ENCODE measurements at places on chromosomes 12 and 14.

DNA sequence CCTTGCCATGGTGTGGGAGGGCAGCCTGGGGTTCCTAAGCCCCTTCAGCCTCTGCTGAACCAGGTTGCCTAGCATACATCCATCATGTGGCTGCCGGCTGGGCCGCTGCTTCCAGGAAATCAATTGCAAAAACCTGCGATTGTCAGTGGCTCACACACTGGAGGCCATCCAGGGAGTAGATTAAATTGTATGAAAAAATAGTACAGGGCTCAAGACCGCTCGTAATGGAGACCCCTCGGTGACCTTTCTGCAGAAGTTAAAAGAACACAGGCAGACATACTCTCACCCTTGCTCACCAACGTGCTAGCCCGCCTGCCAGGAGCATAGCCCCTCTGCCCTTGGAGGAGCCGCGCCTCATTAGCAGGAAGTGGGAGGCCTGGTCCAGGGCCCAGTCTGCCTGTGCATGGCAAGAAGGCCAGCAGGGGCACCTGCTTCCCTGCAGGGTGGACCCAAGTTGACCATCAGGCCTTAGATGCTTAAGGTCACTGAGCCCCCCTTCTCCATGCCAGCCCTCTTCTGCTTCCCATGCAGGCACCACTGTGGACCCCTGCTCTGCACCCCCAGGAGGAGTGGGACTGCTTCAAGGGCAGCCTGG, 31.4 kb upstream of the CIPC start:
- DNase-seq, result no peak

- DNase-seq, result no peak
Measured at GRCh38 chr14:75119056-75119455, 7.8 kb downstream of the NEK9 start.

GRCh38 chr12:87382959-87383566, 646.1 kb downstream of the C12orf50 start:
- no peak for DNase-seq

- DNase-seq, result no peak
Measured at GRCh38 chr12:18267427-18268099, 6.2 kb downstream of the PIK3C2G start.

DNA sequence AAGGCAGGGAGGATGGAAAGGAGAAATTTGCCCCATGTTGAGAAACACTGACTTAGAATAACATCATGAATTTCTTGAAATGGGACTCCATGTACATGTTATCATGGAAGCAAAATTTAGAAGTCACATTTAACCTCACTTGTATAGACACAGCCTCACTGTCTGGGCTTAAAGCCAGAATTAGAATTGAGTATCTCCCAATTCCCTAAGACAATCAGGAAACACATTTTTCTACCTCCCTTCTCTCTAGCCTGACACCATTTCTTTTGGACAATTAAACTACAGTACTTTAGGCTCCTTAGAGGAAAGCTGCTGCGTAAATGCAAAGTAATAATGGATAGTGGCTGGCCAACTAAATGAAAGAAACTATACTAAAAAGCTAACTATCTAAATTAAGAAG, 795.5 kb downstream of the C12orf50 start:
- no peak for DNase-seq

GRCh38 chr12:70451528-70451927, 85.4 kb downstream of the KCNMB4 start:
- no peak for DNase-seq

- DNase-seq, result no peak
Measured at GRCh38 chr12:25904442-25904841, 54.0 kb upstream of the RASSF8 start.

DNA sequence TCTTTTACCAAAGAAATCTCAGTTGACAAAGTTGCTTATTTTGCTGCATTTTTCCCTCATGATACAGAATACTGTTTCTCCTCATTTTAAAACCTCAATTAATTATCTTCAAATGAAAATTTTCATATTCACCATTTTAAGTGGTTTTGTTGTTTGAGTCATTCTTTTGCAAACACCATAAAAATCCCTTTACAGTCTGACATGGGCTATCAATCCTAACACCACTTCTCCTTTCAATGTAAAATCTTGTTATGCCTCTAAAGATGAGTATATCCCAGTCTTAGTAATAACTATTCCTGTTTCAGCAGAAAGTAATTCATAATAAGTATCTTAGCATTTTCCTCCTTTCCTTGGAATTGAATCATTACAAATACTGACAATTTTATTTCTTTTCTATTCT, 192.2 kb downstream of the SYT1 start:
- no peak for DNase-seq

DNA sequence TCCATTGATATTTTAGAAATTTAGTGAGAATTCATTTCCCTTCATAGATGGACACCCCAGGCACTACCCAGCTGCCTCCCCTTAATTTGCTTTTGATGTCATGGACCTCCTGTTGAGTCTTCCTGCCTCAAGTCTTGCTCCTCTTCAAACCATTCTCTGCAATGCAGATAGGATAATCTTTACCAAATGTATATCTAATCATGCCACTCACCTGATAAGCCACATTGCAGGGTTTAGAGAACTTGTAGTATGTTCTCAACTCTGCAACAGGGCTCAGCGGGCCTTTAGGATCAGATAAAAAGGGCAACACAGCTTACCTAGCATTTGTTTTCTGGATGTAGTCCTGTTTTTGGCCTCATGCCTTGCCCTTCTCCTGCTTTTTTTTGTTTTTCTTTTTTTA, 234.5 kb downstream of the EMP1 start:
- no peak for DNase-seq

- peak; percentile 96 for DNase-seq
Measured at GRCh38 chr14:90039253-90040010, 22.4 kb upstream of the KCNK13 start.

GRCh38 chr14:22481546-22481945, 107.5 kb downstream of the DAD1 start:
- DNase-seq, result no peak

DNA sequence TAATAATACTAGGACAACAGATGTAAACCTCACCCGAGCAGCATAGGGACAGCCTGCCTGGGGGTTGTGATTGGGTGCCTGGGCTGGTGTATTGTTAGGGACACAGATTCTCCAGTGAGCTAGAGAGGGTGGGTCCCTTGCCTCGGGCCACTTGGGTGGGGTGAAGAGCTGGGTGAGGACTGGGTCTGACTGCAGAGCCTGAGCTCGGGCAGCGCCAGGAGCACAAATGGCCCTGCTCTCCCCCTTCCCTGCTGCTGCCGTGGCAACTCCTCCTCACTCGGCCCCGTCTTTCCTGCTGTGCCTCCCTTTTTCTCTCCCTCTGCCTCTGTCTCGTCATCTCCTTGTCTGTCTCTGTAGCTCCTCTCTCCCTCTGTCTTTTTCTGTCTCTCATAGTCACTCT, 115.4 kb downstream of the GLT1D1 start:
- DNase-seq, result no peak

DNA sequence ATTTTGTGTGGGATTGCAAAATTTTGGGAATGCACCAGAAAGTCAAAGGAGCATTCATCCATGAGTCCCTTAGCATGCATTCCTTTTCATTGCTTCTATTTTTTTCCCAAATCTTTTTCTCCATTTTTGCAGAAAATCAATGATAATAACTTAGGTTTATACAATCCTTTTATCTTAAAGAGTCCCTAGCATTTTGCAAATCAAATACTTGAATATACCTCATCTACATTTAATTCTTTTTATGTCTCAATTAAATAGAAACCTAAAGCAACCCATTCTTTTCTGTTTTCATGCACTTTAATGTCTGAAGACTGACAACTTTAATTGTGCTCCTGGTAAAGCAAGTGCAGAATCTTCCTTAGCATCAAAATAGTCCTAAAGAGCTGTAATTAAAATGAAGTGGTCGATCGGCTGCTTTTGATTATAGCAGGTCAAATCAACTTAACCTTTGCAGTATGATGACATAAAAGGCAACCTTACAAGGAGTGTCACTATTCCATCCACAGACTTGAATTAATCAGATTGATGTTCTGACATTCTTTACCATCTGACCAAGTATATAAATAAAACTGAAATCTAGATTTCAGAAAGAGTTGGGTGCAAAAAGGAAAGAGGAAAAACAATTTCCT, 168.4 kb downstream of the ALG10B start:
- DNase-seq, result no peak

DNA sequence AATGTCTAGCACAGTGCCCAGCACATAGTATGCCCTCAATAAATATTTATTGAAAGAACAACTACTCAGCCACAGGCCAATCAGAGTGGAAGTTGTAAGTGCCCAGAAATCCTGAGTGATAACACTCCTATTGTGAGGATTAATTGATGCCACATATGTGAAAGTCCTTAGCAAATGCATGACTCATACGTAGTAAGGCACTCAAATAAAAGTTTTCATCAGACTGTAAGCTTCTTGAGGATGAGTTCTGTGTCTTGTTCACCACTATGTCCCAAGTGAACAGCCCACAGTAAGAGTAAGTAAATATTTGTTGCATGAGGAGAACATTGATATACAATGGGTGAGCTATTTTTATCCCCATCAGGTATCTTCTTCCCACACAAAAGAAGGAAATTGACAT, 24.7 kb upstream of the ANO6 start:
- DNase-seq, result no peak

DNA sequence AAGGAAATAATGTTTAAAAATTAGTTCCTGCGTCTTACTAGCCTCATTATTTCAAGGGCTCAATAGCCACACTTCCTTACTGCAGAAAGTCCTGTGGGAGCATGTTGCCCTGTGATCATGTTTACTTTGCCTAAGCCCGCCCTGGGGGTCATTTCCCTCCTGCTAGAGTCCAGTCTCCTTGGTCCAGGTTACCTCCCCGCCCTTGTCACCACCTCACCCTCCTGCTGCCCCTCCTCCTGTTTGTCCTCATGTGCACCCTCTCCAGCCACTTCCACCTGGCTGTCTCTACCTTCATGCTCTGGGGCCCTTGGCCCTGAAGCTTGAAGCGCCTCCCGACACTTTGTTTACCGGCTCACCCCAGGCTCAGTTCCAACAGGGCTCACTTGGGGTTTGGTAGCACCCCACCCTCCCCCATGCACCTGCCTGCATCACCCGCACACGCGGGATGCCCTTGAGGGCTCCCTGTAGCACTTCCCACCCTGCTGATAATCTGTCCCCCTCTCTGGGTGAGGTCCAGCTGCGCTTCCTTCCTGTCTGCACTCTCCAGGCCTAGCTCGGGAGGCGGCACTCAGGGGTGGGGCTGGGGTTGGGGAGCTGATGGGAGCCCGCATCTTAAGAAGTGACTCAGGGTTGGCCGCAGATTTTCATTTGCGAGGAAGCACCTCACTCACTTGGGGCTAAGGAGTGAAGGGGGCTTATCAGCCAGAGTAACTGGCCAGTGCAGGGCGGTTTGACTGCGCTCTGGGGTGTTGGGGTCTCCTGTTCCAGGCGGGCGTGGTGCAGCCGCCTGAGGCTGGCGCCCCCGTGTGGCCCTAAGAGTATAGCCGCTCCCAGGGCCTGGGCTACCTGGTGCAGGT, 40.1 kb downstream of the SMIM41 start:
- DNase-seq, result no peak

- DNase-seq, result no peak
Measured at GRCh38 chr12:132286912-132287311, 42.5 kb downstream of the GALNT9 start.

DNA sequence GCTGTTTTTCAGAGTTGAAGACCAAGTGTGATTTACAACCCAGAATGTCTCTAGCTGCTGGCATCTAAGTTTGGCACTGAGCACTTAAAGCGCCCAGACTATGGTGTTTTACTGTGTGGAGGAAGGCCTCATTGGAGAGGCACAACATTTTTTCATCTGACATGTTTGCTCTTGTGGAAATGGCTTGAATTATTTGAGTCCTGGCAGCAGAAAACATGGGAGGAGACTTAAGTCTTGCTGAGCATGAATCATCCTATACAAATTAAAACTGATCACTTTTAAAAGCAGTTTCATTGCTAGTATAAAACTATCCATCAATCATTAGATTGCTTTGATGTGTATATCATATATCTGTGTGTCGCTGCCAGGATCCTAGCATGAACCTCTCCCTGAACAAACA, 85.9 kb upstream of the REP15 start:
- DNase-seq, result no peak

DNA sequence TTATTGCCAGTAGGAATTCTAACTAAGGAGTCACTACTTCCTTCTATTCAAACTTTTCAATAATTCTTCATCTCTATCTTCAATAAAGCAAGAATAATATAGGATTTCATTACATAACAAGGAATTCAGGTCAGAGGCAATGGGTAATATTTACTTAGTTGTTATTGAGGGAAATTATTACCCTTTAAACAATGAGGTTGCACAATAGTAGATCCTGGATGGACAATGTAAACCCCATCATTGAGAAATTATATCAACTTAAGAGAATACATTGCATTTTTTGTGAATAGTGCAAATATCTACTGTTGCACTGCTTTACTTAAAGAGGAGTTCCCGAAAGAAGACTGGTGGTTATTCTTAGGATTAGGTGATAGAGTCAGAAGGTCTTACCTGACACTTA, 43.8 kb downstream of the A2M start:
- no peak for DNase-seq

DNA sequence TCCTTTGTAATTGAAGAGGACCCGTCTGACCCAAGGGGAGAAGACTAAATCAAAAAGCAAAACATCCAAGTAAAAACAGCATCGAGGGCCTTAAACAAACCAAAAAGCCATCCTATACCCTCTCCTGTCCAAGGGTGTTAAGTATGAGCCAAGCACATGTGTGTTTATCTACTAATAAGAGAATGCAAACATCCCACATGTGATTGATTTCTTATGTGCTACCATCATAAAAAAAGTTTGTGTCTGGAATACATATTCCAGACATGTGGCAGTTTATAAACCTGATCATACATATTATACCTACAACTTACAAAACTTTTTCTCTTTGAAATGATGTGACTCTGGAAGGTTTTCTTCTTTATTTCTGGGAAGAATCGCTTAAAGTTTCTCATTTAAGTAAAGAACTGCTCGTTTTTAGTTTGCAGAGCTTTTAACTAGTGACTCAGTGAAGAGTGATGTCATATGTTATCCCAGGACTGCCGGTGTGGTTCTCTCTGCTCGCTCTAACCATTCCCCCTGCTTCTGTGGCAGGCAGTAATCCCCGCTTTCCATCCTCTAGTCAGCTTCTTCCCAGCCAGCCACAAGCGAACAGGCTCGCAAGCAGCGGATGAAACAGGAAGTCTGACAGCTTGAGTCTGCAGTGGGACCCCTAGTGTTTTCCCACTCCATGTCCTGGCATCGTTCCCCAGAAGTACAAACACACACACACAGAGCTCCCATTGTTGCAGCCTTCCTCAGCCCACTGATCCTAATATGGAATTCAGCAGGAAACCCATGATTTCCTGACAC, 431 bp upstream of the RHOJ start:
- peak; percentile 93 for DNase-seq

GRCh38 chr12:51401900-51402299, 10.7 kb upstream of the GALNT6 start:
- no peak for DNase-seq

DNA sequence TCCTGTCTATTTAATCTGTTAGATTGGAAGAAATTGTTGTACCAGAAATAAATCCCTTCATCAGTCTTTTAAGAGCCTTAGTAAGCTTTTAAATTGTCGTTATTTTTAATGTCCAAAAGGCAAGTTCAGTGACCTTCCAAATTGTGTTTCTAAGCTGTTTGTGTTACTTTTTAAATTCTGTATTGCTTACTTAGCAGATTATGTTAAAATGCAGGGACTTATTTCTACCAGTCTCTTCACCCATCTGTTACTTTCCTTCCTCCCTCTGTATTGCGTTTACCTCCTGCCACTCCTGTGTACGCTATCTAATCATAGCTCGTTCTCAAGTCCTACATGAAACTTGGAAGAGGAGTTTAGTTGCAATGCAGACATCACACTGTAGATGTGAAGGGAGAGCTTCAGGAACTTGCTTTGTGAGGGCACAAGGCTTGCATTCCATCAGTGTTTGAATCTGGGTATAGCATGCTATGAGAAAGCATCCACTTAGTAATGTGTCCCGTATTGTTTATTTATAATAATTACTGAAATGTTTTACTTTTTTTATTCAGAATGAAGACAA, 406.5 kb upstream of the RGS6 start:
- no peak for DNase-seq

Data from retinal pigment epithelial cell (primary cell).